ENCODE measurements at places on chromosomes 2 and 18. TPM values are rescaled to one million over a fixed set of nuclear protein-coding genes. Genes with fewer than 3 reads are reported as not detected.
A peak's percentile ranks its signal among the peaks of the same experiment; 100 is the strongest.

C2orf78 gene
- not detected for total RNA-seq

GKN1 gene
- total RNA-seq = not detected

GRCh38 chr2:53235836-53236582 is 531.6 kb upstream of the CHAC2 start:
- H3K4me1 ChIP-seq = peaks cover 3% of the 10 kb centered on the region
- H3K36me3 ChIP-seq = no peaks in the 10 kb centered on the region
- no peak overlapping the region for H3K27ac ChIP-seq

- H3K27ac ChIP-seq = no peak overlapping the region
- H3K4me3 ChIP-seq = no peak overlapping the region
- peak; percentile 28 for DNase-seq
- H3K36me3 ChIP-seq = no peaks in the 10 kb centered on the region
- H3K4me1 ChIP-seq = no peaks in the 10 kb centered on the region
Measured at GRCh38 chr18:32714571-32715148, 58.2 kb downstream of the KLHL14 start.

DNA sequence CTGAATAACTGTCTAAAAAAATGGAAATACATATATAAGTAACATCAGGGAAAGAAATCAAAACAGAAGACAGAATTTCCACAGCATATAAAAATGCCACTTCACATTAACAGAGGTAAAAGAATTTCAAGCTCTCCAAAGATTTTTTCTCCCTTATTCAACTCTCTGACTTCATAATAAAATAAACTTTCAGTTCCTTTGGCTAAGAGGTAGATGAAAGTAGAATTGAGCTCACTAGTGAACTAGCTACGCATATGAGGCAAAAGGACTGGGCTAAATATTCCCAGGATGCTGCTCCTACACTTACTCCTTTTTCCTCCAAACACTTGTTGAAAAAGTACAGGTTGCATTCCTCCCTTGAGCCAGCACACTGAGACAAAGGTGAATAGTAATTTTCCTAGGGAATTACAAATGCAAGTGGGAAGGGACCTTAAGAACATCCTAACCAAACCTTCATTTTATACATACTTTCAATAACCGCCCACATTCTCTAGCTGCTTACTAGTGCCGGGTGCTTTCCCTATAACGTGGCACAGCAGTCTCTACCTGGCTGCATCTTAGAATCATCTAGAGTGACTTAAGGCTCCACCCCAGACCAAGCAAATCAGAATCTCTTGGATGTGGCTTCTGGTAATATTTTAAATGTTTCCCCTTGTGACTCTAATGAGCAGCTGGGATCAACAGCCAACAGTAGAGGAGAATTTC is 136.6 kb downstream of the MTCL1 start:
- no peaks in the 10 kb centered on the region for H3K4me1 ChIP-seq
- no peaks in the 10 kb centered on the region for H3K27me3 ChIP-seq
- no peak overlapping the region for H3K4me3 ChIP-seq
- H3K36me3 ChIP-seq = no peaks in the 10 kb centered on the region
- no peak overlapping the region for H3K27ac ChIP-seq

GRCh38 chr18:32360682-32361345 is 109.9 kb downstream of the GAREM1 start:
- H3K4me1 ChIP-seq = no peaks in the 10 kb centered on the region
- DNase-seq = no peak
- H3K36me3 ChIP-seq = no peaks in the 10 kb centered on the region
- H3K4me3 ChIP-seq = no peak overlapping the region

DNA sequence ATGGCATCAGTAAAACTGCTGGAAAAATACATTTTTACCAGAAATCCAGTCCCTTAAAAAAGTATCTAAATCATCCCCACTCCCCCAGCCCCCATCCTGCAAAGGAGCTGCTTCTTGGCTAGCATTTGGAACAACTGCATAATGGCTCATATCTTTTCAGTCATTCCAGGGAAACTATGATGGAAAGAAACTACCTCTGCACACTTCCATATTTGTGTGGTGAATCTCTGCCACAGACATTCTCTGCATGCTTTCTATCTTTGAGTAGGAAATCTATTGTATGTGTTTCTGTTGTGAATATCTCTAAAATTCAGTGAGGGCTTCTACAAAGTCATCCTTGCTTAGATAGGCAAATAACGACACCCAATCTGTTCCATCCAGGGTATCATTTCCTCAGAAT is 632.3 kb downstream of the LRP1B start:
- no peaks in the 10 kb centered on the region for H3K27me3 ChIP-seq
- no peaks in the 10 kb centered on the region for H3K36me3 ChIP-seq
- H3K27ac ChIP-seq = no peak overlapping the region
- no peak for DNase-seq
- H3K4me1 ChIP-seq = no peaks in the 10 kb centered on the region
